Fibroblast of mammary gland (primary cell): ENCODE measurements at places on chromosomes 5 and 9.

GRCh38 chr9:98494852-98495251, 213.9 kb downstream of the GABBR2 start:
- DNase-seq: no peak

DNA sequence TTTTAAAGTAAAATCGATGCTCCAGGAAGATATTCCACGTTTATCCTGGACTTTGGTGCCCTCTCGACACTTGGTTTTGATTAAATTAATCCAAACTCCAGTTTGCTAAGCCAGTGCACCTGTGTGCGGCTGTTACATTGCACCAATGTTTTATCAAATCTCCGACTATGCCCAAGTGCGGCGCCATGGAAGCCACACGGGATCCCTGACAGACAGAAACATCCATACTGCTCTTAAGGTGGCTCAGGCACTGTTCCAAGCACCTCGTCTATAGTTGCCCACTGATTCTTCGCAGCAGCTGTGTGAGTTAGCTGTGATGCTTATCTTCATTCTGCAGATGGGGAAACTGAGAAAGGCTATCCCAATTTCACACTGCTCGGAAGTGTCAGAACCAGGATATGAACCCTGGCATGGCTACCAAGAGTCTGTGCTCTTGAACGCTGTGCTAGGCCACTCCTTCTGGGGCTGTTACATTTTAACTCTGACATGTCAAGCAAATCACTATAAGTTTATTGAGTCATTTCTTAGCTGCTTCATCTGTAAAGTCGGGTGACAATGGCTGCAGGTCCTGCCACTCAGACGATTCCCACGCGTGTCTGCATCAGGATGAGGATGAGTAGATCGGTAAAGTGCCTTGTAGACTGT, 113.0 kb downstream of the ADAMTS2 start:
- no peak for DNase-seq

GRCh38 chr9:31005086-31005665, 1379.3 kb upstream of the ACO1 start:
- no peak for DNase-seq

DNA sequence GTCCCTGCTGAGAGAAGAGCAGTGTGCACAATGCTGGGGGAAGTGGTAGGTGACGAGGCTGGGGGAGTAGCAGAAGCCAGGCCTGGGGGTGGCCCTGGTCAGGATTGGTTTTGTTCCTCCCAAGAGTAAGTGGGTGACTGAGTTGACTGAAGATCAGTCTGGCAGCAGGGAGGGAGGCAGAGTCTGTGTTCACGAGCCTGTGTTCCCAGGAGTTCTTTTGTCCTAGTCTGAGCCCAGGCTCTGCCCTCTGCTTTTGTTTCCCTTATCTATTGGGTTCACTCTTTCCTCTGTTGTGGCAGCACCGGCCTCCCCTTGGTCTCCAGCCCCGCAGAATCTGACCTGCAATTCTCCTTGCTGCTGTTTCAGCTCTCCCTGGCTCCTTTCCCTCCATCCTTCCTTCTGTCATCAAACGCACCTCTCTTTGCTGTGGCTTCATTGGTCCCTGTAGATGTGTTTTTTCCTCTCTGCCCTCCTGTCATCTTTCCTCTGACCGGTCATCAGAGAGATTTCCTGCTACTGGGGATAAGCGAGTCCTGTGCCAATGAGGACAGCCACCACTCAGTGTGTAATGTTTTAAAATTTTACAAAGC, 607.4 kb downstream of the KIF4B start:
- no peak for DNase-seq

- peak; percentile 7 for DNase-seq
Observed at GRCh38 chr5:37090781-37091180, 158.4 kb downstream of the CPLANE1 start.

GRCh38 chr5:74630453-74631066, 10.0 kb downstream of the ENC1 start:
- DNase-seq: peak; percentile 90

- peak; percentile 40 for DNase-seq
Observed at GRCh38 chr9:5438301-5439162, 807 bp upstream of the PLGRKT start.

GRCh38 chr5:86463339-86463738, 154.4 kb upstream of the COX7C start:
- DNase-seq: no peak

DNA sequence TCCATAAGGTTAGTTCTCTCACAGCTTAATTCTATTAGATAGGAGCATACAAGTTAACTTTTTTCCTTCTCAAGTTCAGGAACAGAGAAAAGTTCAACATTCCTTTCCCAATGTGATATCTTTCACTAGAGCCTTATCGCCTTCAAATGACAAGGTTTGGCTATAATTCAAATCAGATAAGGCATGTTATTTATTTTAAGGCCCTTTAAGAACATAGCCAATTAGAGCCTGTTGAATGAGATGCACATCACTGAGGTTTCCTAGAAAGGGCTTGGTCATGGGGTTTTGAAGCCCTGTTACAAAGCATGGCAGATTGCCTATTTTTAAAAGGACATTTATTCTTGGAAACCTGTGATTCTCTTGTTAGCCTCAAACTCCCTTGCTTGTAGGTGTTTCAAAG, 123.4 kb downstream of the BASP1 start:
- DNase-seq: peak; percentile 28

GRCh38 chr9:133661846-133662540, 25.8 kb downstream of the DBH start:
- DNase-seq: peak; percentile 6

DNA sequence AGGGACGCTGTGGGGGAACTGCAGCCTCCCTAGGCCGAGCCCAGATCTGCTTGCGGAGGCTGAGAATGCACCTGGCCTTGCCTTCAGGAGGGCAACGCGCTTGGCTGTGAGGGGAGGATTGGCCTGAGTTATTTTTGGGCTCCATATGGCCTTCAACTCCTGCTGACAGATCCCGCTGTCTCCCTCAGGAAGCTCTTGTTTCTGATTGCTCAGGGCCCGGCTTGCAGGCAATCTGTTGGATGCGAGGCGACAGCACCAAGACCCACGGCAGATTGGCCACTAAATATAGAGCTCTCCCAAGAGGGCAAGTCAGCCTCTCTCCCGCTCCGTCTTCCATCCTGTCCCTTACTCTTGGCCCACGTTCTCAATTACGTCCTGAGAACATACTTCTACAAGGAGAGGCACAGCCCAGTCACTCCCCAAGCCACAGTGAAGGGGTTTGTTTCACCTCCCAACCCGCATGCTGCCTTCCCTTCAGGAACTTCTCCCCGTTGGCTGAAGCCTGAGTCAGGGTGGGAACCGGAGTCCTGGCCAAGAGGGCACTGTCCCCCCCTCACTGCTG, 53.6 kb downstream of the RASGEF1C start:
- no peak for DNase-seq

DNA sequence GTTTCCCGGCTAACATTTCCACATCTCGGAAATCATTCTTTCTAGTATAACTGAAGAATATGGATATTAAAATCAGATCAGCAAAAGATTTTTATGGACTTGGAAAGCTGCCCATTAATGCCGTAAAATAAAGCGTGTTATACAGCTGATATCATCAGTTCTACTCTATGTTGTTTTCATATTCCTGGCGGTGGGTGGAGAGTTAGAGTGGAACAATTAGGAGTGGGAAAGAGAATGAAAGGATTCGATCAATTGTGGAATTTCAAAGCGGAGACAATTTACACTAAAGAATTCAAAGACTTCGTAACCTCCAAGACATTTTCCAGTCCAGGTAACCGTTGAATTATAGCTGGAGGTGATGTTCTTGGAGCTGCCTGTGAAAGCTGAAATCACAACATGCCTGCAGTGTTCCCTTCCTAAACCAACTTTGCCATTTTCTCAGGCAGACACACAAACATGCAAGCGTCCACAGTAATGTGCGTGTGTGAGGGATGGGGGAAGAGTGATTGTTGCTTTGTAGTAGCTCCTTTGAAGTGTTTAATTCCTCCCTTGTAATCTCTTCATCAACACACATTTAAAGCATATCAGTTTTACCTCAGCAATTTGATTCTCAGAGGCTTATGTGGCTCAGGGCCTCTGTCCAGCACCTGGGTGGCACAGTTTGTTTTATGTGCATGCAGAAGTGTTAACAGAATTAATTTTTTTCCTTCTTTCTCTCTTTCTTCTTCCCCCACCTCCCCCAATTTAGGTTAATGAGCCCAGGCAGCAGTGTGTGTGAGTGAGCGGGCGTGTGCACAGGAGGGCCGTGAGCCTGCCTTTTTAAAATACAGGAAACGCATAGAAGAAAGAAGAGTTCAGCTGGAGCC, 544.1 kb downstream of the RAB3C start:
- peak; percentile 62 for DNase-seq

GRCh38 chr9:214648-215493, at the start of gene DOCK8:
Gene DOCK8 (plus strand): TSS chr9:214865. CDS start chr9:214977, 112 bp downstream.
- peak; percentile 21 for DNase-seq
